K562 (cell line): ENCODE measurements at places on chromosomes 3 and 15. TPM values are rescaled to one million over a fixed set of nuclear protein-coding genes. Genes with fewer than 3 reads are reported as not detected.
A peak's percentile ranks its signal among the peaks of the same experiment; 100 is the strongest.

The EPB42 gene
- 1.3 and 1.7 TPM in 2 replicates for total RNA-seq

The TCAIM gene
- 23.0 and 25.2 TPM in 2 replicates for total RNA-seq

DNA sequence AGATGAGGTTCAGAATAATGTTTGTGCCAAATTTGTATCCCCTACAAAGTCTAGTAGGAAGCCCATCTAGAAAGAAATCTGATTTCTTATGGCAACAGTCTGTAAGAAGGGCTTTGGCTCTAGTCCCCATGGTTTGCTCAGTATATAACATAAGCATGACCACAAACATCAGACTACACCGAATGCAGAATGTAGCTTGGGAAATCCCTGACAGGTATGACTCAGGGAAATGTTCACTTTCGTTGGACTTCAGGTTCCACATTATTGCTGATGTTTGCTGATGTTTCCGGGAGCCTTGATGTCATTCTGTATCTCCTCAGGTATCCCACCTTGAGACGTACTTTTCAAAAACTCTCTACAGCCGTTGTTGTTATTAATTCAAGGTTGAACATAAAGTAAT lies 304.4 kb upstream of the TGFBR2 start:
- no peak for DNase-seq

The CHP1 gene
- total RNA-seq, result 74.2 and 82.5 TPM in 2 replicates

DNA sequence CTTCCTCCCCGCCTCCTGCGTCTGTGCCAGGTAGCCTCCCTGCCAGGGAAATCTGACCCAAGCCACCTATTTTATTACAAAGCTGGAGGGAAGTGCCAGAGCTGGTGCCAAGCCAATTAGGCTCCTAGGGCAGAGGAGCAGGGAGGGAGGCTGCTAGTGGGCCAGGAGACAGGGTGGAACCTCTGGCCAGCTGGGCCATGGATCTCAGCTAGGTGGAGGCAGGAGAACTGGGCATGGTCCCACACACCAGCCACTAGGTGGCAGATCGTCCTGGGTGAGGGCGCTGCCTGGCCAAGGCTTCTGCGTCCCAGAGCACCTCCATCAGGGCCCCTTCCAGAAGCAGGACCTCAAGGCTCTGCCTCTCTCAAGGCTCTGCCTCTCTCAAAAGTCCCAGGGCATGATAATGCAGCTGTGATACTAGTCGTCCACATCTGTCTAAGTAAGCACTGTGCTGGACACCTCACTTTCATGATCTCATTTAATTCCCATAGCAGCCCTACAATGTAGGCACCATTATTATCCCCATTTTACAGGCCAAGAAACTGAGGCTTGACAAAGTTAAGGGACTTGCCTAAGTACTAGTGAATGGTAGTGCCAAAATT lies 4.5 kb upstream of the RFT1 start:
- peak; percentile 48 for DNase-seq

DNA sequence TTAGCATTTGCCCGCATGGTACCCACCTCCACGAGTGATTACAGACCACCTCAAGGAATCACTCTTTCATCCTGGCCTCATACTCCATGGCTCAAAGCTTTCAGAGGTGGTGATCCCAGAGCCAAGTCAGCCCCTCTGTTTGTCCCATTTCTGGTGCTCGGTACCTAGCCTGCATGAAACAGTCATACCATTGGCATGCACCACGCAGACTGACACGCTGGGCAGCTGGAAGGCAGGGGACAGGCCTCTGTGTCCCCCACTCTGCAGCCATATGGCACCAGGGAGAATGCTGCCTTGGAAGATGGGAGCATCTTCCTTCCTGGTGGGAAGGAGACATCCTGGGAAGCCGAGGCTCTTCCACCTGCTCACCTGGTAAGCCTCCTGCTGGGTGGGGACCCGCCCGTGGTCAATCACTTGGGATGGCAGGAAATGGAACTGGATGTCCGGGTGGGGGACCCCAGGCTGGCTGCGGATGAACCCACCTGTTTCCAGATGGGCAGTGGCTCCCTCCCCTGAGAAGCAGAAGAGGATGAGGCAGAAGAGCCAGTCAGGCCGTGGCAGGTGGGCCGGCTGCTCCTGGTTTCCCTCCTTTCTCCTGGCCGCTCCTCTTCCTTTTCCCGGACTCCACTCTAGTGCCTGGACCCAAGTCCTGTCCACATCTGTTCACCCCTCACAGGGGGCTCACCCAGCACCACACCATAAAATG lies 26.9 kb downstream of the CHDH start:
- no peak for DNase-seq

DNA sequence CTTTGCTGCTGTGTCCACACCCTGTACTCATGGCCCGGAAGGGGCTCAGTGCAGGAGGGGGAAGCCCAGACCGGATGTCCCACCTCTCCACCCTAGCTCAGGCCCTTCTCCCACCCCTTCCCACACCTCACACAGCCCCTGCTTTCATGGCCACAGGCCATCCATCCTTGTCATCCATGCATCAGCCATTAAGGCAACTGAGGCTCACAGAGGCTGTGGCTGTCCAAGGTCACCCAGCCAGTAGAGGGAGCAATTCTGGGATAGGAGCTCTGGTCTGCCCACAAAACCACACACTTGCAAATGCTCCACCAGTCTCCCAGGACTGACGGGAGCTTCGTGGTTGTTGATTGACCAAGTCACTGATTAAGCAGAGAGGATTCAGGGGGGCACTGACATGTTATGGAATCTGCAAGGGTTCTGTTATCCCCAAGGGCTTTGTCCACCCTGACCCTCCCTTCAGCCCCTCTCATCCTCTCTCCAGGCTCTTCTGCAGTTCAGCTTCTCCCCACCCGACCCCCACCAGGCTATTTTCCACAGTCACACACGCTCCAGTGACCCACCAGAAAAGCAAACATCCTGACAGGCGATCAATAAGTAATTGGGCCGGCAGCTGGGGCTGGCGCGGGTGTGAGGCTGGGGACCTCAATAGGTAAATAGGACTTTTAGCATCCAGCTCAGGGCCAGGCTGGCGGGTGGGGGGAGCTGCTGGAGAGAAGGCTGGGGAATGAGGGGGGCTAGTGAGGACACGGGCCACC lies 15.1 kb downstream of the LINGO1 start:
- DNase-seq, result no peak

GRCh38 chr3:4834403-4834866 lies 144.8 kb upstream of the BHLHE40 start:
- DNase-seq, result peak; percentile 40

The GOLGA8T gene
- total RNA-seq, result not detected in 2 replicates

- DNase-seq, result no peak
Observed at GRCh38 chr15:45921376-45921775, 286.5 kb downstream of the SQOR start.

DNA sequence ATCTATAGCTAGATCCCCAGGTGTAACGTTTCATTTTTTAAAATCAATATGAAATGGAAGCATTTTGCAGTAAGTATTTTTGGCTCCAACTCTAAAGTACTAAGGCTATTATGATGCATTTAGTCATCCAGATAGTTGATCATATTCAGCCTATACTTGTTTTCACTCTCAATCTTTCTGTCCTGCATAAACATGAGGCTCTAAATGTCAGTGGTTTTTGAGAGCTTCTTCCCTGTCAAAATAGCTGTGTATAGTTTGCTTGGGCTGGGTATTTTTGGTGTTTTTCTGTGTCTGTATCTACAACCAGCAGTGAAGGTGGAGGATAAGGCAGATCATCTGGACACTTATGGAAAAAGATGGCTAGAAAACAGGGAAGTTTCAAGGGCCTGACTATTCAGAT lies 128.0 kb downstream of the LRRN1 start:
- no peak for DNase-seq

The CGNL1 gene
- 0.07 and 0.18 TPM in 2 replicates for total RNA-seq

- no peak for DNase-seq
Observed at GRCh38 chr15:92667970-92668485, 12.5 kb upstream of the FAM174B start.

The SLC9C1 gene
- not detected in 2 replicates for total RNA-seq

GRCh38 chr3:68764554-68764953 lies 167.8 kb downstream of the TAFA4 start:
- DNase-seq, result no peak

GRCh38 chr3:184912163-184912562 lies 100.2 kb downstream of the VPS8 start:
- no peak for DNase-seq

DNA sequence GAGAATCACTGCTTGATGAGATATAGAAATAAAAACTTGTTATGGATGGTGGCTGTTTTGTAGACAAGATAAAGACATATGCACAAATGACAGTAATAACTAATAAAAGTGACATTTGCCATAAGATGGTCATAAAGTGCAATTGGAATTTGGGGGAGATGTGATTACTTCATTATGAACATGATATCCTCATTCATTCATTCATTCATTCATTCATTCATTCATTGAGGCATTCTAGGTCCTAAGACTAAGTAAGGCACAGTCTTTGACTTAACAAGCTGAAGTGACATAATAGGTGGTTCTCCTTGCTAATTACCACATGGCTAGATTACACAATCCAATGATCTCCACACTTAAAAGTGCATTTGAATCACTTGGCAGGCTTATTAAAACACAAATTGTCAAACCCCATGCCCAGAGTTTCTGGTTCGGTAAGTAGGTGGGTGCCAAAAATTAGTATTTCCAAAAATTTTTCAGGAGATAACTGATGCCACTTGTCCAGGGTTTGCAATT lies 18.9 kb downstream of the RAP2B start:
- DNase-seq, result no peak

The P2RY14 gene
- total RNA-seq, result not detected in 2 replicates

DNA sequence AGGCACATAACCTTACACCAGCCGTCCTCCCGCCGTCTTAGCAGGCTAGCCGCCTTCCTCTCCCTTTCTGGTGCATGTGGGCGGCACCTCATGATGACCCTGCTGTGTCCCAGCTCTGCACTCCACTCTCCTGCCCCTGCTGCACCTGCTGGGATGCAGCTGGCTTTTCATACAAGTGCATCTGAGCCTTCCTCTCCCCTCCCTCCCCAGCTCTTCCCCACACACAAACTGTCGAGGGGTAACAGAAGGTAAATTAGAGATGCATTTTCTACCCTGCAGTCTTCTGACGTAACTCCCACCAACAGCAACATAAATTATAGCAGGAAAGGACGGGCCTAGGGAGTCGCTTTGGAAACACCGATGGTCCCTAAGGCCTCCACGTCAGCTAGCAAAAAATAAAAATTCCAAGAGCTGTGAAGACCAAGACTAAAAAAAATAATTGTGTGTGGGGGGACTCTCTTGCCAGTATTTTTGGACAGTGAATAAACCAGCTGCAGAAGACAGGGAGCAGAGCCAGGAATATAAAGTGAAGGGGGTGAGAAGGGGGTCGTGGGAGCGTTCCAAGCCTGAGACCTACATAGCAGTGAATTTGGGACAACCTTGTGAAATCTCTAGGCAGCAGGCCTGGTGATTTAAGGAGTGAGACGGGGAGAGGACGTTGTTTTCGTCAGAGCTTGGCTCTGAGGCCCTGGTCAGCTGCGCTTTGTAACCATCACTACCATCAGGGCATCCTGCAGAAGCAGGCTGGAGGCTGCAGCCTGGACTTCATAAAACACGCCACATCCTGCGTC lies 216.2 kb downstream of the ADAMTS17 start:
- DNase-seq, result no peak

- DNase-seq, result peak; percentile 60
Observed at GRCh38 chr15:60507596-60508424, 28.9 kb upstream of the ICE2 start.

- no peak for DNase-seq
Observed at GRCh38 chr3:134066651-134067530, 37.2 kb upstream of the SLCO2A1 start.

- DNase-seq, result no peak
Observed at GRCh38 chr15:50066202-50066601, 52.8 kb downstream of the ATP8B4 start.

DNA sequence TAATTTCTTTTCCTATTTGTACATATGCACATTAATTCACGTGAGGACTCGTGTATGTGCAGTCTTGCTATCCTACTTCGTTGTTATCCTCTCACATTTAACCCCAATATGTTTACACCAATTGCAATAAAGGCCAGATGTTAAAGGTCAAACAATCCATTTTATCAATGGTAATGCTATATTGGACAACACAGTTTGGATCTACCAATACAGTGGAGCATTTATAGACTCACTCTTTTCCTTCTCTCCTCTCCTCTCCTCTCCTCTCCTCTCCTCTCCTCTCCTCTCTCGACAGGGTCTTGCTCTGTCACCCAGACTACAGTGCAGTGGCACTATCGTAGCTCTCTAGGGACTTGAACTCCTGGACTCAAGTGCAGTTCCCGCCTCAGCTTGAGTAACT lies 324.0 kb downstream of the PTPRG start:
- no peak for DNase-seq

The TMCO5A gene
- total RNA-seq, result not detected in 2 replicates

DNA sequence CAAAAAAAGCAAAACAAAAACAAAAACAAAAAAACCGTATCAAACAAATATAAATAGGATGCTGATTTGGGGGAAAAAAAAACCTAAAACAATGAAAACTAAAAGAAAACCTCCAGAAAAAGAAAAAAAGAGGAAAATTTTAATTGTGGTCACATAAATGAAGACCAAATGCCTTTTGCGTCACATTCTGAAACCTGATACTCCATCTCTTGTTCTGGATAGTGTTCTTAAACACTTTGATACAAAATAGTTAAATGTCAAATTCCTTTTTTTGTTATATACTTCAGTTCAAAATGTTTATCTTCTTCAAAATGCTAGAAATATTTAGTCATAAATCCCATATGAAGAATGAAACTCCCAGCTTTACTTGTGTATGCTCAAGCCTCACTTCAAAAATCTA lies 31.0 kb downstream of the COPS2 start:
- DNase-seq, result no peak

GRCh38 chr3:185741586-185741985 lies 83.3 kb downstream of the IGF2BP2 start:
- no peak for DNase-seq

DNA sequence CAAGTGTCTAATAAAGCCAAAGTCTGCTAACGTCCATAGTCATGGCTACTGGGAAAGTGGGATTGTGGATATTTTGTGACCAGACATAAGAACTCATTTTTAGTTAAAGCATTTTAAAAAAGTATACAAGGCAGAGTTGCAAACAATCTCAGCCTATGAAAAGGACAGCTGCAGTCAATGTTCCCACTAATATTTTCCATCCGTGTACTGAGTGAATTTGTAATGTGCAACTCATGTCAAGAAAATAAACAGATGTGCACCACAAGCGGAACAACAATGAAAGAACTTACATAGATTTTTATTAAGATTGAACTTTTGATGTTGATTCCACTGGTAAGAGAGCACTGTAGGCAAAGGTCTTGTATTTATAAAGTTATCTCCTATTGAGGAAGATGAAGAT lies 231.3 kb upstream of the SEMA6D start:
- DNase-seq, result no peak
